NCI-H510A treated with DMSO at 0.1 percent for 48 hours (cell line): ENCODE measurements at places on chromosomes 13 and 19.
A peak's percentile ranks its signal among the peaks of the same experiment; 100 is the strongest.

DNA sequence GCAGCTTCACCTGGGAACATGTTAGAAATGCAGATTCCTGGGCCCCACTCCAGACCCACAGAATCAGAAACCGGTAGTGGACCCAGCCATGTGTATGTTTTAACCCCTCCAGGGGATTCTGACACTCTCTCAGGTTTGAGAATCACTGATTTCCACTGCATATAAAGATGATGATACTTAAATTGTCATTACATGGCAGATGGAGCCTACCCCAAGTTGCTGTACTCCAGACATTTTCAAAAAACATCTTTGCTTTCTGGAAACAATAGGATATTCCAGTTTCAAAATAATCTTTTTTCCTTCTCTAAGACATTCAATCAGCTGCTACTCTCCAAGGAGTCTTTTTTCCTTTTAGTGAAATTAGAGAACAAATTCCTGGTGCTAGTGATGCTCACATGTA lies 48.6 kb upstream of the RGCC start:
- DNase-seq: no peak

GRCh38 chr13:42181381-42181953 lies 90.5 kb upstream of the AKAP11 start:
- no peak for DNase-seq

DNA sequence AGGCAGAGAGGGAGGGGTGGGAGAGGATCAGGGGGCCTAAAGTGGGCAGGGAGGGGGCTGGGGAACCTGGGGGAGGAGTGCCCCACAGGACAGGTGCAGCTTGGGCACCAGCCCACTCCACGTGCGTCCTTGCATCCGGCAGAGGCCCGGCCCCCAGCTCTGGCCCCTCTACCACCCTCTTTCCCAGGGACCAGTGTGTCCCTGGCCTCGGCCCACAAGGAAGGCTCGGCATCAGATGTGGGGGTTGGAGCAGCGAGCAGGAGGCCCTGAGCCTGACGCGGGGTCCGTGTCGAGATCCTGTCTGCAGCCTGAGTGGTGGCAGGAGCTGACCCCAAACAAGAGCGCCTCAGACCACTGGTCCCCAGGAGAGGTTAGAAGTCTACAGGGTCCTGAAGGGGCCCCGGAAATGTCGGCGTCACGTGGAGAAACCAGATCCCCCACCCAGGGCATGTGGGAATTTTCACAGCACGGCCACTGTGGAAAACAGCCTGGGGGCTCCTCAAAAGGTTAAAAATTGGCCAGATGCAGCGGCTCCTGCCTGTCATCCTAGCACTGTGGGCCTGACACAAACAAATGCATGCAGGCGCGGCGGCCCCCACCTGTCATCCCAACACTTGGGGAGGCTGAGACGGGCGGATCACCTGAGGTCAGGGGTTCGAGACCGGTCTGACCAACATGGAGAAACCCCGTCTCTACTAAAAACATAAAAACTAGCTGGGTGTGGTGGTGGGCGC lies 21.5 kb downstream of the SHC2 start:
- DNase-seq: no peak

- no peak for DNase-seq
Observed at GRCh38 chr19:40989453-40989852, 1.6 kb upstream of the CYP2B6 start.

DNA sequence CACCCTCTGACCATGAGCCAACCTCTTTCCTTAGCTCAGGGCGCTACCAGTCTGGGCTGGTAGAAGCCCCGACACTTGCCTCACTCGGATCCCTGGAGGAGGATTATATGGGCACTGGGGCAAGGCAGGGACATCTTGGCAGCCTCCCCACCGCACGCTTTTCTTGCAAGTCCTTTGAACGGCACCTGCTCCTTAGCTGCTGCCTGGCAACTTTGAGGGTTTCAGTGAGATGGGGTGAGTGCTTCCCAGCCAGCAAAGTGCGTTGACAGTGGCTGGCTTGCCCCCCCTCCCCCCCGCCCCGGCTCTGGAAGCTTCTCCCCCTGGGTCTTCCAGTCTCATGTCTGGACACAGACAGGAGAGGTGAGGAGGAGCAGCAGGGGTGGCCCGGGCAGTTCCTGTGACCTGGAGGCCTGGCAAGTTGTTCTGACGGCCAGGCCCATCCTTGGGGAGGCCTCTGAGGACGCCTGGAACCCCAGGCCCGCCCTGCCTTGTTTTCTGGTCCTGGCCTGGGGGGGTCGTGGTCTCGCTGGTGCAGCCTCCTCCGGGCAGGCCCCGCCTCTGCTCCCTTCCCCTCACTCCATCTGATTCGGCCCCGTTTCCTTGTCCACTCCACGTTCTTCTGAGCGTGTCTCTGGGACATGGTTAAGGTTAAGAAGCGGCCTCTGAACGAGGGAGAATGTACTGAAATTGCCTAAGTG lies 75.2 kb downstream of the ATP11A start:
- DNase-seq: no peak

DNA sequence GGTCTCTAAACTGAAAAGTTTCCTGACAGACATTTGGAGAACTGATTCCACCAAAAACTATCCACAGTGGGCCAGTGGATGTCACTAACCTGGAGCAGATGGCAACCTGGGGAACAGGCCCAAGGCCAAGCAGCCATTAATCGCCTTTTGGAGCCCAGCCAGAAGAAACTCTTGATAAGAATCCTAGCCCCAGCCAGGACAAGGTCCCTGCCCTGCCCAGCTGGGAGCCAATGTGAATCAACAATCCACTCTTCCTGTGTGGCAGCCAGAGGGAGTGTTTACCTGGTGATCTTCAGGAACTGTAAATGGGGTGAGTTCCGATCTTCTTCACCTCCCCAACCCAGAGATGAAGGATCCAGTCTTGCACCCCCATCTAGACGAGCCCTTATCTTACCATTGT lies 14.5 kb upstream of the IGSF23 start:
- DNase-seq: no peak

DNA sequence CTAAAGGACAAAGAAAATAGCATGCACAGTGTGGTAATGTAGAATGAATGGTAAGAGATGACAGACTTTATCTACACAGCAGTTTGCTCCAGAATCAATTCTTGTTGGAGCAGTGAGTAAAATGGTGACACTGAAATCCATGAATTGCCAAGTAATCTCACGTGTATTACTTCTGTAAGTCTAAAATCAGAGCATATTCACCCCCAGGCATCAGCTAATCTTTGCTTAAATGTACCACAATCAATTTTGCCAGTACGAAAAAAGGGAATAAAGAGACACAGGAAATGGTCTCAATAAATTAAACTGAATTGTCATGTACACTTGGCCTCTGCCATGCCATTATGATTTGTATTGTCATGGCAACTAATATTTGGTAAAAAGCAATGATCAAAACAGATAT lies 294.2 kb downstream of the PCDH17 start:
- DNase-seq: no peak

DNA sequence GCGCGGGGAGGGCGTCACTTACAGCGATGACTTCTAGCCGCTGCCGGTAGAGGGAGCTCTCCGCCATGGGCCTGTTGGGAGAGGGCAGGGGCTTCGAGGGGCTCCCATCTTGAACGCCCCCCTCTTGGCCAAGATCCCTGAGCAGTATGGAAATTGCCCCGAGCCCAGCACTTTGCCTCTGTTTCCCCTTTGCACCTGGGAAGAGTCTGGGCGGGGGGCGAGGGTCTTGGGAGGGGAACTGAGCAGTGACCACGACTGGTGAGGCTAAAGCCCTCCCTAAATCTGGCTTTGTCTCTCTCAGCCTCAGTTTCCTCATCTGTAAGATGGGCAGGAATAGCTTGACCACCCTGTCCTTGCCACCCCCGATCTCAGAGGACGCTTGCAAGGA lies 2.8 kb downstream of the PALM3 start:
- no peak for DNase-seq

DNA sequence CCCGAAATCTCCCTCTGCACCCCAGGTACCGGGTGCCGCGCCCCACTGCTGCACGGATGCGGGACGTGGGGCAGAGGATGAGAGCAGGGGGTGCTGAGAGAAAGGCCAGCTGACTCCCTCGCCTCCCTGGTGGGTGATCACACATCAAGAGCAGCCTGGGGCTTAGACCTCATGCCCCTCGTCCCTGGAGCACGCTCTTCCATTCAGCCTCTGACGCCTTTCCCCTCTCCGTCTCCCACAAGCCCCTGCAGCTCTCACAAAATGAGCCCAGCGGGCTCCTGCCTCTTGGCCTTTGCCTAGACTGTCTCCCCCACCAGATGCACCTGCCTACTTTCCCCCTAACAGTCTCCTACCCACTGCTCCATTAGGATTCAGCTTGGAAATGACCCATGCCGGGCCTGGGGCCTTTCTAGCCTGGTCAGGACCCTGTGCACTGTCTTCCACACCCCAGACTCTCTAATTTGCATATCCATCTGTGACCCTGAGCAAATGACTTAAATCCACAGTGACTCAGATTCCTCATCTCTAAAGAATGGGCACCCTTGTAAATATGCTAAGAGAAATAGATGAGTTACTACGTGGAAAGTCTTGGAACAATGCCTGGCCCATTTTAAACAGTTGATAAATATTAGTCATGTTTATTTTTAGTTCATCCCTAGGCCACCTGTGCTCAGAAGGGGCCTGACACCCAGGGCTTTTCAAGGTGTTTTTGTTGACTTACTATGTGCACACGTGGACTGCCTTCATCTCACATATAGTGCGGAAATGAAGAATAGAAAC lies 582 bp upstream of the PTPRH start:
- peak; percentile 62 for DNase-seq

DNA sequence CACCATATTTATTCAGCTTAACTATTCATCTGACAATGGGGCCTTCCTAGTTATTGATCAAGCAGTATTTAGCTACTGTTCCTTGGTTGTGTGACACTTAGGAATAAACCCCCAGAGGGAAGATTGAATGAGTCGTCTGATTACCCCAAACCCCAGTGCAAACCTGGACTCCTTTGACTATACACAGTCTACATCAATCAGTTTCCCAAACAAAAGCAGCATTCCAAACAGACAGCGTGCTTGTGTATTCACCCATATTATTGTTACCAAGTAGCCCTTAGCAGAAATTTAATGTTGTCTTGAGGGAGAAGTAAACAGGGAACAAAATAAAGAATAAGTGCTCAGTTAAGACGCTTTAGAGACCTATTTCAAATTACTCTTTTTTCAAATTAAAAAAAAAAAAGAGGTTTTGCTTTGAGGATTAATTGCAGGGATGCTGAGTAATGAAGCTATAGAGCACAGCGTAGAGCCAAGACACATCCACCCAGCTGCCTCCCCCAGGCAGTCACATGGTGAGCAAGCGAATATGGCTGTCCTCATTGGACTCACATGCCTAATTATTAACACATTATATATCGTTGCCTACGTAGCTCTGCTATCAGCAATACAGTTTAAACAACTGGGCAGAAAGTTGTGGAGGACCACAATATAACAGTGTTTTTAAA lies 14.7 kb upstream of the B3GLCT start:
- no peak for DNase-seq

GRCh38 chr19:48194844-48195830 lies 24.7 kb downstream of the ZSWIM9 start:
- no peak for DNase-seq

DNA sequence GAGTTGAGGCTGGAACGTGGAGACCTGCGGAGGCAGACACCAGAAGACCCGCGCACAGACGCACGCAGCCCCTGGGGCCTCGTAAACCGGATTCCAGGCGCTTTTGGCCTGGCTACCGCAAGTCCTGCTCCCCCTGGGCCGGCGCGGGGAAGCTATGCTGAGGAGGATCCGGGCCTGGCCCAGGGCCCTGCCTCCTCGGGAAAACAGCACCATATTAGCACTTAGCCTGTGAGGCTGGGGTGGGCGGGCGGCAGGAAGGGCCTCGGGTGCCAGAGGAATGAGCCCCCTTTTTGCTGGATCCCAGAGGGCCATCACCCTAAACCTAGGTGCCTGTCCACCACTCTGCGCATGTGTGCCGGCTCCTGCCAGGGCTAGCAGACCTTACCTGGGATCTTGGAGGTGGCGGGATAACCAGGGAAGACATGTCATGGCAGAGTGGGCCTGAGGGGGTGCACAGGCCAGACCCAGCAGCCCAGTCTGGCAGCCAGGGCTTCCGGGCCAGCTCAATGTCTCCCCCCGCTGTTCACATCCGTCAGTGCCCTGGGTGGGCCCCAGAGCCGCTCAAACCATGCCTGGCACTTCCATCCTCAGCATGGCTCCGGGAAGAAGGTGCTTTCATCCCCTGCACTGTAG lies 7.3 kb downstream of the ELOF1 start:
- DNase-seq: no peak

GRCh38 chr13:21045100-21045499 lies 16.3 kb downstream of the LATS2 start:
- DNase-seq: no peak

DNA sequence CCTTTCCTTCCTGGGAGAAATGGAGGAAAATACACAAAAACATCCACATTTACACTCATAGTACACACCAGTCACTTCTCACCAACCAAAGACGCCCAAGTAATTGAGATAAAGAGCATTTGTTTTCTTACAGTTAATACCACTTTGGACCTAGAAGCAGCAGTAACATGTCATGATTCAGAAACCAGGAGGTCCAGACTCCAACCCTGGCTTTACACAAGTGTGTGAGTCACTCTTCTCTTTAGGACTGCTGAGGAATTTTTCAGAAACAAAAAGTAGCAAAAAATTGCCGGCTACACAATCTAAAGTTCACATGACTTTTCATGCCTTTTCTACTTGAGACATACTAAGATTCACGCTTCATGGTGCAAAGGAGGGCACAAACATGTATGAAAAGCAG lies 42.1 kb downstream of the TUBGCP3 start:
- DNase-seq: no peak

DNA sequence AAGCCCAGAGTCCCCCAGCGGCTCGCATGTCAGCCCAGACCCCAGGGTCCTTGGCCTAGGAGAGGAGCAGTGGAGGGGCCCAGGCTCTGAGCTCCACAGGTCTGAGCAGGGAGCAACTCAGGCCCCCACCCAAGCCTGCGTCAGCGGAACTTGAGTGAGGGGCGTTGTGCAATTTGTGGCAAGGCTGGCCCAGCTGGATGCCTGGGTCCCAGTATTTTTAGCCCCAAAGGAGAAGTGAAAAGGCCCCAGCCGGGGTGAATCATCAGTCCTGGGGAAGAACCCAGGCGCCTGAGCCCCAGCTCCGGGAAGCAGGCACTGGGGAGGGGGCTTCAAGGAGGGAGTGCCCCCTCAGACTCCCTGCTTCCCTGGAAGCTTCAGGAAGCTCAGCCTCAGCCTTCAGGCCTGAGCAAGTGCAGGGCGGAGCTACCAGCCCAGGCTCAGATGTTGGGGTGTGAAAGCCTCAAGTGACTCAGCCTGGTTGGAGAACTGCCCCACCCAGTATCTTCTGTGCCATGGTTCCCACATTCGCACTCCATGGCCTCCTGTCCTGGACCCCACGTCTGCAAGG lies 7.2 kb downstream of the MED29 start:
- DNase-seq: no peak

GRCh38 chr13:21478881-21479808 lies 20.0 kb upstream of the ZDHHC20 start:
- DNase-seq: peak; percentile 64
